Activated CD4-positive, alpha-beta memory T cell treated with anti-CD3 and anti-CD28 coated beads, Interleukin-2, amount 10 ng/mL, durations not matched to agents 7 days and 5 days (primary cell): ENCODE measurements at places on chromosomes 16 and 17. TPM values are rescaled to one million over a fixed set of nuclear protein-coding genes. Genes with fewer than 3 reads are reported as not detected.

KCNG4 gene
- total RNA-seq: not detected

VKORC1 gene
- 66.0 TPM for total RNA-seq

NAGS gene
- 1.5 TPM for total RNA-seq

DNA sequence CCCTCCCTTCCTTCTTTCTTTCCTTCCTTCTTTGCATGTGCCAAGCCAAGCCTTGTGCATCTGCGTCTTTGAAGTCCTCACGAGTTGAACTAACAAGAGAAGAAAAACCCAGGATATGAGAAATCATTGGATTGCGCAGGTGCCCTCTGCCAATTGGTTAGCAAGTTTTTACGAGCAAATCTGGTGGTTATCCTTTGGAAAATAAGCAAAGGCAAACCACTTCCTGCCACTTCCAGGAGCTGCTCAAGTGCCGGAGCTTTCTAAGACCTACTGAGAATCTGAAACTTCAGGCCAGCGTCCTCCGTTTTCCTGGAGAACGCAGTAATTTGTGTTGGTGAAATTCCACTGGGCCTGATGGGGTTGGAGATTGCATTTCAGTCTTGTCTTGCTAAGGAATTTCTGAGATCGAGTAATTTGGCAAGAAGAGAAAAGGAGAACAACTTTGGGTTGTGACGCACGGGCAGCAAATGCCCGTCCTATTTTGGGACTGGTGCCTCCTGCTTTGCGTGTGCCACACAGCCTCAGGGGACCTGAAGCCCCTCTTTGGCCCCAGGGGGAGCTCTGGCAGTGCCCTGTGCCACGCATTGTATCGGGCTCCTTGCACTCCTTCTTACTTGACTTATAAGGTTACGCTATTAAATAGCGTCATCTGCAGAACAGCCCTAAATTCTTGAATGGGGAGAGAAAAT is 56.4 kb downstream of the CMIP start:
- DNase-seq: no peak

DNA sequence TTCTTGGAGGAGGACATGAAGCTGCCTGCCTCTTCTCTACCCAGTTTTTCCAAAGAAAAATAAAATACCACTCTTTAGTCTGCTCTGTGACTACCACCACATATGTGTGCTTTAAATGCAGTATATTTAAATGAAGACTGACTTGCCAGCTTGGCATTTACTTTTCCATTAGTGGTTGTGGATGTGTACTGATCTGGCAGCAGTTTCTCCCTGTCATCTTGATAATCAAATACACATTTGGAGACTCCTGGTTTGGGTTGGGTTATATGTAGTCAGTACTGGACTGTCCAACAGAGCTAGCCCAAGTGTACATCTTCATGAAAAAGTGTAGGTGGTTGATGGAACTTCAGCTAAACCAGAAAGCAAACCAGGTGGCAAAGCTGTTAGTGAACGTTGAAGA is 19.9 kb downstream of the COX10 start:
- no peak for DNase-seq

GRCh38 chr17:17763734-17764133 is 73.1 kb downstream of the SREBF1 start:
- DNase-seq: no peak

GRCh38 chr17:78214706-78215061 is 631 bp downstream of the BIRC5 start:
- DNase-seq: no peak

GRCh38 chr16:53281280-53281679 is 153.0 kb upstream of the RBL2 start:
- no peak for DNase-seq

DNA sequence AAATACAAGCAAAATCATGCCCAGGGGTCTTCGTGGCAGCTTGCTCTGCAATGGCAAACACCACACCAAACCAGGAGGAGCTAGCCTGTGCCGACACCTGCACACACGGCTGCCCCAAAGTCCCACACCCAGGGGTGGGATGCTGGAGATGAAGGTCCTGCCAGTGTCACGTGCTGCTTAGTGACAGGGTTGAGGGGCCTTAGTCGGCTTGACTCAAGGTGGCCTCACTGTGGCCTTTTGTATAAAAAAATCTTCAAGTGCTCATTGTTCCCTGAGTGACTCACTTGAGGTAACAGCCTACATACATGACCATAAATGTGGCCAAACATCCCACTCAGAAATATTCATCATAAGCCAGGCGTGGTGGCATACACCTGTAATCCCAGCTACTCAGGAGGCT is 7.3 kb downstream of the TRIM65 start:
- DNase-seq: no peak

- DNase-seq: no peak
These were observed 356.0 kb downstream of the CA10 start for GRCh38 chr17:51802544-51802943.

- no peak for DNase-seq
These were observed 5.8 kb downstream of the PDK2 start for GRCh38 chr17:50100921-50101345.

- DNase-seq: peak; percentile 81
These were observed 15.4 kb upstream of the CTCF start for GRCh38 chr16:67546761-67547422.

STXBP4 gene
- 4.7 TPM for total RNA-seq

CLDN6 gene
- total RNA-seq: not detected

DNA sequence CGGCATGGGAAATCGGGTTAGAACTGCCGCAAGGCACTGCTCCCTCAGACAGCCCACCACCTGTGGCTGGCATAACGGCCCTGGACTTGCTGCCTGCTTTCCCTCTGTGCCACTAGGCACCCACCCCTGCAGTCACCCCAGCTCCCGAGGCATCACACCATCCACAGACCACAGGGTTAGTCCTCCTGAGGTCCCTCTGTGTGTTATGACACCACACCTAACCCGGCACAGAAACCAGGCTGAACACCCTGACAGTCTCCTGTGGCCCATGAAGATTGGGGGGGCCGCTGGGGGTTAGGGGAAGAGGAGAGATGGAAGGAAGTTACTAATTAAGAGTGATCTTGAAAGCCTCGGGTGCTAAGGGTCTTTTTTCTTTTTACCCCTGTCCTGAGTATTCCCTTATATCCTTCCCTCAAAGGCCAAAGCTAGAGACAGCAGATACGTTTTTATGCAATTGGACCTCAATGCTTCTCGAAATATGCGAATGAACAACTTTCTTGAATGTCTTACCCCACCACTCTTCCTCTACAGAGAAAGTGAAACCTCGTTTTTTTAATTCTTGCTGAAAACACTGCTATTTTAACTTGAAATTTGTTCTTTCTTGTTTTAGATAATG is 7.0 kb downstream of the CYTH1 start:
- DNase-seq: peak; percentile 82

C16orf74 gene
- total RNA-seq: 0.33 TPM

- DNase-seq: no peak
These were observed 2.6 kb downstream of the CACNA1G start for GRCh38 chr17:50563092-50563511.

GRCh38 chr17:7496470-7497183 is 12.5 kb downstream of the POLR2A start:
- no peak for DNase-seq

CLEC18A gene
- 1.6 TPM for total RNA-seq

GRCh38 chr16:84378099-84378498 is 9.8 kb downstream of the ATP2C2 start:
- no peak for DNase-seq

DNA sequence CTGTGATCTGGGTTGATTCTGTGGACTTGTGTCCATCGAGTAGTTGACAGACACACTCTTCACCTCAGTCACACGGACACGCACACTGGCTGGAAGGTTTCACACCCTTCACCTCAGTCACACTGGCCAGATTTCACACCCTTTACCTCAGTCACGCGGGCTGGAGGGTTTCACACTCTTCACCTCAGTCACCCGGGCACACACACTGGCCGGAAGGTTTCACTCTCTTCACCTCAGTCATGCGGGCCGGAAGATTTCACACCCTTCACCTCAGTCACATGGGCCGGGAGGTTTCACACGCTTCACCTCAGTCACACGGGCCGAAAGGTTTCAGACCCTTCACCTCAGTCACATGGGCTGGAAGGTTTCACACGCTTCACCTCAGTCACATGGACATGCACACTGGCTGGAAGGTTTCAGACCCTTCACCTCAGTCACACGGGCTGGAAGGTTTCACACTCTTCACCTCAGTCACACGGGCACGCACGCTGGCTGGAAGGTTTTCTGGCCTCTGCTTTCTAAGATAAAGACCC is 96.2 kb downstream of the PGS1 start:
- DNase-seq: peak; percentile 46

GRCh38 chr17:17917394-17917793 is 54.8 kb downstream of the TOM1L2 start:
- DNase-seq: no peak

TAOK2 gene
- 44.2 TPM for total RNA-seq

ABCA3 gene
- 8.3 TPM for total RNA-seq

GRCh38 chr17:41810659-41811548 is 845 bp downstream of the P3H4 start:
- no peak for DNase-seq

- DNase-seq: no peak
These were observed 10.0 kb upstream of the ATP2A3 start for GRCh38 chr17:3974138-3974687.

- no peak for DNase-seq
These were observed 139.7 kb upstream of the CIBAR2 start for GRCh38 chr16:85252014-85252413.

DNA sequence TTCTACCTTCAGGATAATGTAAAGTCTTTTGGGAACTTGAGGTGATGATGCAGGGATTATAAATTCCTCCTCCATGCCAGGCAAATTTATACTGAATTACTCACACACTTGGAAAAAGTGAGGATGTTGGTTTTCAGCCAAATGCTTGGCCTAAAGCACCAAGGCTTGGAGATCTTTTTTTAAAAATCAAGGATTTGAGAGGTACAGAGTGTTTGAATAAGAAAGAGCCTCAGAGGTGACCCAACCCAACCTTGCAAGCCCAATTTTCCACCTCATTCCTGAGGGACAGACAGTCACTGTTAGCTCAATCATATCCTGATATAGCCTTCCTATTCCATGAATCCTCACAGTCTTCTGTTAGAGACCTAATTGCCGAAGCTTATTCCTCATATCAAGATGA is 14.0 kb downstream of the GRIN2A start:
- no peak for DNase-seq

DNA sequence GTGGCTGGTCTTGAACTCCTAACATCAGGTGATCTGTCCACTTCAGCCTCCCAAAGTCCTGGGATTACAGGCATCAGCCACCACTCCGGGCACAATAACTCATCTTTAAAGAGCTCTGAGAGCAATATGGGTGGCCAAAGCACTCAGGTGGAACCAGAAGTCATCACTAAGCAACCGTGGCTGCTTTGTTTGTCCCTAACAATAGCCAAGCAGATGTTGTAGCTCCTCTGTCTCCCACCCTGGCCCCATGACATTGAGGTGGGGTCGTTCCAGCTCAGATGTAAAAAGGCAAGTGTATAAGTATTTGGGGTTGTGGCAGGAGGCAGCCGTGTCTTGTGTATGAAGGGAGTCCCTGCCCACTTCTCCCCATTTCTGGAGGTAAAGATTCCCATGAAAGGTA is 3.7 kb upstream of the SCIMP start:
- no peak for DNase-seq

DNA sequence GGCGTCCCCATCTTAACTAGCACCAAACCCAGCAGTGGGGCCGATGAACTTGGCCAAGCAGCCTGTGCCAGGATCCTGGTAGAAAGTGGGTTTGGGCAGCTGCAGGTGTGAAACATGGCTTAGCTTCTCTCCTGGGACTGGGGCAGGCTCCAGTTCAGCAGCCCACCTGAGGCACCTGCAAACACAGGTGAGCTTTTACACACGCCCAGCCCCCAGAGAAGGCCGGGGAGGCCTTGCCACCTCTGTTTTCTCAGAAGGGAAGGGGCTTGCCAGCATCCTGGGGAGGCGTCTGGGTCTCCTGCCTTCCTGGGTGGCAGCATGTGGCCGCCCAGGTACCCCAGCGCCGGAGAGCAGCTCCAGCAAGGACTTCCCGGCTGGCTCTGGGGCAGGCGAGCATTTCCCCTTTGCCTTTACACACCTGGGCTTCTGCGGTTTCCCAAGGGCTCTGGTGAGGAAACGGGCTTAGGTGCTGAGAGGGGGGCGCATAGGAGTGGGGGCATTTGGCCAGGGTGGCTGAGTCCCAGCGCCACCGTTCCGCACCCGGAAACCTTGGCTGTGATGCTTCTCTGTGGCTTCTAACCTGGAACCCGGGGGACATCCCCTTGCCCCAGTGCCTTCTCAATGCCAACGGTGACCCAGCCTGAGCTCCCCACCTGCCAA is 81.6 kb upstream of the CBX4 start:
- DNase-seq: no peak

DNA sequence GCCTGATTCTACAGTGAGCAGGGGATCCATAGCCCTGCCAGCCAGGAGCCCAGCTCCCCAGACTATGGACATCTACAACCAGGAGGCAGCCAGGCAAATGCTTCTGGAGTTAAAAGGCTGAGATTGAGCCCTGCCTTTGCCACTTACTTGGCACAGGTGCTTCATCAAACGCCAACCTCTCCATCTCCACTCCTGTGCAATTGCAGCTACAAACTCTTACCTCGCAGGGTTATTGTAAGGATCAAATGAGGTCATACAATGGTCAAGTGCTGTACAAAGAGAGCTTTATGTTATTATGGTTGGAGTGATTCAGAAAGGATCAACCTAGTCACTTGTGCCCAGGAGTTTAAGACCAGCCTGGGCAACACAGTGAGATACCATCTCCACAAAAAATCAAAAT is 9.8 kb upstream of the MYO18A start:
- no peak for DNase-seq

- no peak for DNase-seq
These were observed 61.2 kb downstream of the USP31 start for GRCh38 chr16:23088018-23088417.

DNA sequence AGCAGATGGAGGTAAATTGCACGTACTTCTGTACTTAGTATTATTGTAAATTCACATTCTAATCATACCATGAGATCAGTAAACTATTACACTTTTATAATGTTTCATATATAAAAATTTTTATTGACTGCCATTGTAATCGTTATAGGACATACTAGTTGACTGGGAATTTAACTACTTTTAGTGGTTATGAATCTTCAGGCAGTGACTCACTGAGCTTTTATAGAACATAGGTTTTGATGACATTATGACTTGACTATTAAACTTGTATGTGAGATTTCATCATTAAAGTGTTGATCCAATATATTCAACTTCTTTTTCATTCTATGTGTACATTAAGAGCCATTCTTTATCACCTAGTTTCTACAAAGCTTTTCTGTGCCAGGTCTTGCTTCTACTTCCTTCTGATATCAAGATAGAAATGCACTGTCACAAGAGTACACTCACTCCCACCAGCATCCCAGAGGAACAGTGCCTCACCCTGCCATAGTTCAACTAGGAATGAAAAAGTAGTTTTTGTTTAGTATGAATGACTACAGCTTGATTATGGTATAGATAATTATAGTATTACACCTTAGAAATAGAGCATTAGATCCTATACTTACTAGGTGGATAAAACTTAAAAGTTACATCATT is 142.4 kb upstream of the RBL2 start:
- DNase-seq: no peak

MFAP4 gene
- total RNA-seq: not detected

GRCh38 chr17:59503500-59503899 is 61.9 kb upstream of the DHX40 start:
- DNase-seq: peak; percentile 9

GRCh38 chr16:78137179-78137578 is 37.7 kb downstream of the WWOX start:
- no peak for DNase-seq

GRCh38 chr16:10942352-10943063 is at the start of gene DEXI:
TSS of gene DEXI (minus strand) at chr16:10942468. CDS start at chr16:10942005, 463 bp downstream.
- DNase-seq: peak; percentile 96

KRT9 gene
- total RNA-seq: not detected
